Ovary (tissue), 10 donors: ENCODE measurements at places on chromosomes 11 and 22. TPM values are rescaled to one million over a fixed set of nuclear protein-coding genes. Genes with fewer than 3 reads are reported as not detected.

- no peak overlapping the region for H3K27ac ChIP-seq
- no peak for DNase-seq
- H3K4me1 ChIP-seq, result peaks cover 3% of the 10 kb centered on the region
- H3K27me3 ChIP-seq, result no peaks in the 10 kb centered on the region
- H3K36me3 ChIP-seq, result no peaks in the 10 kb centered on the region
- no peak overlapping the region for H3K4me3 ChIP-seq
Observed at GRCh38 chr11:101707477-101707876, 123.7 kb upstream of the TRPC6 start.

GRCh38 chr11:64001484-64002420 lies 15.5 kb downstream of the OTUB1 start:
- no peak overlapping the region for H3K27ac ChIP-seq
- peak; percentile 80 for DNase-seq
- no peaks in the 10 kb centered on the region for H3K27me3 ChIP-seq
- H3K4me1 ChIP-seq, result peaks cover 8% of the 10 kb centered on the region

DNA sequence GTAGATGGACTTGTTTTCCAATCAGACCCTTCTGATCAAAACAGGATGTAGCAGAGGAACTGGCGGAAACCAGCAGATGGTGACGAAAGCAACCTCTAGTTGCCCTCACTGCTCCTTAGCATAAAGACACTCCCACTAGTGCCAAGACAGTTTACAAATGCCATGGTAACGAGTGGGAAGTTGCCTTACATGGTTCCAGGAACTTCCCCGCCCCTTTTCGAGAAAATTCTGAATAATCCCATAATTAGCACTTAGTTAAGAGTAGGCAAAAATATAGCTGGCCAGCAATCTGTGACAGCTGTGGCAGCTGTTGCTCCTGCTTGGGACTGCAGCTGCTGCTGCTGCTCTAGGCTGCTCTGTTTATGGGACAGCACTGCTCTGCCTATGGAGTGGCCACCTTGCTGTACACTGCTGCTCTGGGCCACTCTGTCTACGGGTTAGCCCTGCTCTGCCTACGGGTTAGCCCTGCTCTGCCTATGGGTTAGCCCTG lies 33.4 kb upstream of the SORL1 start:
- no peak overlapping the region for H3K4me3 ChIP-seq
- H3K36me3 ChIP-seq, result no peaks in the 10 kb centered on the region
- H3K4me1 ChIP-seq, result peaks cover 6% of the 10 kb centered on the region
- H3K27me3 ChIP-seq, result no peaks in the 10 kb centered on the region
- H3K27ac ChIP-seq, result no peak overlapping the region
- no peak for DNase-seq

DNA sequence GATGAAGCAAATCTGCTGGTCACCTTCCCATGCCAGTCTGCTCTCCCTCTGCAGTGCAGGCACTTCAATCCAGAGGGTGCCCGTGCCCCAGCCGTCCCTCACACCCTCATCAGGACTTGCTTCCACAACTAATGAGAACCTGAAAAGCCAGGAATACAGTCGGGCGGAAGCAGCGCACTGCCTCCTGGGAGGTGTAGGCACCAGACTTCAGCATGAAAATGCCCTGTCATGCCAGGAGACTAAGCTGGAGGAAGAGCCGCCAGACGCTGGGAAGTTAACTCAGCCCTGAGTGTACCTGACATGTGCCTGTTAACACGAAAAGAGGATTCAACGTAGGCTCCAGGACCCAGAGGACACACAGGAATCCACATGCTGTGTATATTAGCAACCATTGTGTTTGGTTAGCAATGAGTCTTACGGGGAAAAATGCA lies 40.1 kb upstream of the FLI1 start:
- DNase-seq, result no peak
- H3K27me3 ChIP-seq, result no peaks in the 10 kb centered on the region
- no peaks in the 10 kb centered on the region for H3K36me3 ChIP-seq
- H3K27ac ChIP-seq, result no peak overlapping the region
- no peak overlapping the region for H3K4me3 ChIP-seq

- H3K36me3 ChIP-seq, result no peaks in the 10 kb centered on the region
- H3K4me3 ChIP-seq, result no peak overlapping the region
- no peaks in the 10 kb centered on the region for H3K27me3 ChIP-seq
- no peak for DNase-seq
- H3K27ac ChIP-seq, result no peak overlapping the region
Observed at GRCh38 chr11:117498791-117499190, 171.1 kb downstream of the CEP164 start.

TUB gene
- 27.7 TPM for total RNA-seq

SELENOO gene
- 24.0 TPM for total RNA-seq

MFRP gene
- total RNA-seq, result 0.11 TPM

OR52R1 gene
- total RNA-seq, result not detected

OR51I1 gene
- 0.51 TPM for total RNA-seq

FXYD2 gene
- total RNA-seq, result 15.5 TPM
